ENCODE measurements at places on chromosomes 7 and 10. TPM values are rescaled to one million over a fixed set of nuclear protein-coding genes. Genes with fewer than 3 reads are reported as not detected.

DNA sequence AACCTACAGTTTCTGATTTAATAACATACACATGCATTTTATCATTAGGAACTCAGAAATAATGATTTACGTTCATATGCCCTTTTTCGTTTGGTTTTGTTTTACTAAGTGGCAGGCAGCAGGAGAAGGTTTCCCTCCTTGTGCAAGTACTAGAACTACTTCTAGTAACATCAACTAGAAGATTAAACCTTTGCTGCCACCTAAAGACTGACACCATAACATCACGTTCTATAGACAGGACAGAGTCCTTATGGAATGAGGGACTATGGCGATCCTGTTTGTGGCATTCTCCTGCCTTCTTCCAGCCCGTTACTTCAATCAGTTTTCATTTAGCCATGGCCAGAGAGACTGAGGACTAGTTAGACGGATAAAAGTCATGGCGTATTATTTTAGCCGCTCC, 53.2 kb downstream of the GAD2 start:
- H3K4me1 ChIP-seq, result no peaks in the 10 kb centered on the region
- no peaks in the 10 kb centered on the region for H3K36me3 ChIP-seq
- H3K4me3 ChIP-seq, result no peak overlapping the region
- DNase-seq, result no peak
- H3K27ac ChIP-seq, result no peak overlapping the region

DNA sequence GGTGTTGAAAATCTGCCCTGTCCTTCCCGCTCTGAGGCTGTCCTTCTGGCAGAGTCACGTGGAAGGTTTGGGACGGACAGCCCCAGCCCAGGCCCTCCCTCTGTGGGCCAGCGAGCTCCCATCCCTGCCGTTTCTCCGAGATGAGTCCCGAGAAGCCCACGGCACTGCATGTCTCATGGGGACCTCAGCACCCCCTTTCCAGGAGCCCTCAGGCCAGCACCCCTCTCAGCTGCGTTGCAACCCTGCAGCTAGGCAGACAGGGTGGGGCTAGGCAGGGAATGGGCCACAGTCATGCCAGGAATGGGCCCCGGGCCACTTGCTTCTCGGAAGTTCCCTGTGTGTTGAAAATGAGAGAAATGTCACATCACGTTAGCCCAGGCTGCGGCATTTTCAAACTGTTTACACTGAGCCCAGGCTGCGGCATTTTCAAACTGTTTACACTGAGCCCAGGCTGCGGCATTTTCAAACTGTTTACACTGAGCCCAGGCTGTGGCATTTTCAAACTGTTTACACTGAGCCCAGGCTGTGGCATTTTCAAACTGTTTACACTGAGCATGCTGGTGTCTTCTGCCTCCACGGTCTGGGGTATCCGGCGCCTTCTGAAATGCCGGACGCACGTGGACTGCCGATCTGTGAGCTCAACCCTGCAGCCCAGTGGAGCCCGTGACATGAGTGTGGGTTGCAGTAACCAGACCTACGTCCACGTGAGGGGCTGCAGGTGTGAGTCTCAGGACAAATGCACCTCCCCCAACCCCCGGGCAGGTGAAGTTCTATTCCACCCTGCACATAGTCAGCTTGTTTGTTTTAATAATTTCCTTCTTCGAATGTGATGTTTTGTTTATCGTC, 42.6 kb downstream of the FAM20C start:
- no peaks in the 10 kb centered on the region for H3K36me3 ChIP-seq
- H3K27ac ChIP-seq, result peak overlapping the region; percentile 64
- DNase-seq, result peak; percentile 94
- H3K4me3 ChIP-seq, result peak overlapping the region; percentile 30

GRCh38 chr10:55801353-55801661, 559.8 kb downstream of the ZWINT start:
- no peaks in the 10 kb centered on the region for H3K36me3 ChIP-seq
- no peak overlapping the region for H3K27ac ChIP-seq
- no peaks in the 10 kb centered on the region for H3K4me1 ChIP-seq
- no peak overlapping the region for H3K4me3 ChIP-seq
- H3K27me3 ChIP-seq, result no peaks in the 10 kb centered on the region
- no peak for DNase-seq

- H3K4me3 ChIP-seq, result no peak overlapping the region
- H3K27me3 ChIP-seq, result no peaks in the 10 kb centered on the region
- no peaks in the 10 kb centered on the region for H3K36me3 ChIP-seq
- H3K27ac ChIP-seq, result no peak overlapping the region
- DNase-seq, result no peak
These were observed 1039.5 kb upstream of the SORCS1 start for GRCh38 chr10:108203905-108204527.

DNA sequence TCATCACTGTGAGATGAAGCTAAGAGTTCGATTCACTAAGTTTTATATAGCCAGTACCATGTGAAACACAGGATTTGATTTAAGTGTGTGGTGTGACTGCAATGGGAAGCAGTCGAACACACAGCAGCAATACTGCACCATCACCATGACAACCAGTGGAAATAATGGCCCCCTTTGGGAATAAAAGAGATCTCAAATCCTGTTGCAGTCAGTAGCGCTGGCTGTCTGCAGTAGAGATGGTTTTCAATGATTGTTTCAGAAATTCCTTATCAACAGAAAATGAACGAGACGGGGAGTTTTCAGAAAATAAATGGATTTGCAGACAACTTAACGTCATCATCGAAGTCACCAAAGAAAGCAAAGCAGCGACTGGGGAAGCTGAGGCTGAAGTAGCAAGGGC, 91.0 kb downstream of the PTPRE start:
- H3K4me1 ChIP-seq, result no peaks in the 10 kb centered on the region
- H3K27me3 ChIP-seq, result no peaks in the 10 kb centered on the region
- no peak for DNase-seq

DNA sequence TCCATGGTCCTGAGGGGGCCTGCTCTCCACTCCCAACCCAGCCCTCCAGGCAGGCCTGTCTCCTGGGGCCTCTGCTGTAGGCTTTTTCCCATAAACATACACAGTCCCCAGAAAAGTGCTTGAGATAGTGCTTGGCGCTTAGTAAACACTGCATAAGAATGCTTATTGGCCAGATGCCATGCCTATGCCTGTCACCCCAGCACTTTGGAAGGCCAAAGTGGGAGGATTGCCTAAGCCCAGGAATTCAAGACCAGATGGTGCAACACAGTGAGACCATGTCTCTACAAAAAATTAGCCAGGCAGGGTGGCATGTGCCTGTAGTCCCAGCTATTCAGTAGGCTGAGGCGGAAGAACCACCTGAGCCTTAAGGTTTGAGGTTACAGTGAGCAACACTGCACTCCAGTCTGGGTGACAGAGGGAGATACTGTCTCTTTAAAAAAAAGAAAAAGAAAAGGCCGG, 24.6 kb upstream of the ASL start:
- peak; percentile 88 for DNase-seq
- H3K27me3 ChIP-seq, result no peaks in the 10 kb centered on the region
- peaks cover 20% of the 10 kb centered on the region for H3K4me1 ChIP-seq
- H3K27ac ChIP-seq, result peak overlapping the region; percentile 75
- no peak overlapping the region for H3K4me3 ChIP-seq
- no peaks in the 10 kb centered on the region for H3K36me3 ChIP-seq

GRCh38 chr7:70406186-70406949, 725.6 kb upstream of the GALNT17 start:
- no peaks in the 10 kb centered on the region for H3K36me3 ChIP-seq
- no peaks in the 10 kb centered on the region for H3K4me1 ChIP-seq
- no peak overlapping the region for H3K27ac ChIP-seq
- H3K4me3 ChIP-seq, result no peak overlapping the region

GRCh38 chr10:100114976-100115770, 33.5 kb upstream of the CPN1 start:
- H3K27ac ChIP-seq, result no peak overlapping the region
- H3K4me3 ChIP-seq, result no peak overlapping the region
- no peaks in the 10 kb centered on the region for H3K27me3 ChIP-seq
- DNase-seq, result no peak
- H3K36me3 ChIP-seq, result no peaks in the 10 kb centered on the region

DNA sequence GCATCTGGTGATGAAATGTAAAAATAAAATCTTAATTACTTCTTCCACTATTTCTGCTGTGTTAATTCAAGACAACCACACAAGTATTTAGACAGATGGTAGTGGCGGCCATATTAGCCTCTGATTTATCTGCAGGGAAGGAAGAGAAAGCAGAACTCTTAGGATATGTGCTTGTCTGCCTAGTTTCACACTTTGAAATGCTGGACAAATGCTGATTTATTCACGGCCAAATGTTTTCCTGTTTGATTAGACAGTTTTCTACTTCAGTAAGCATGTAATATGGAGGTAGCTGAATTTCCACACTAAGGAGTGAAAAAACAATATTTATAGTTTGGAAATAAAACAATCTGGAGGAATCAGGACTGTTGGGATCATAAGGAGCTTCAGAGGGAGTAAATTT, 158.1 kb downstream of the AGMO start:
- no peaks in the 10 kb centered on the region for H3K4me1 ChIP-seq
- H3K4me3 ChIP-seq, result no peak overlapping the region
- H3K27me3 ChIP-seq, result no peaks in the 10 kb centered on the region
- no peak overlapping the region for H3K27ac ChIP-seq
- DNase-seq, result no peak

DNA sequence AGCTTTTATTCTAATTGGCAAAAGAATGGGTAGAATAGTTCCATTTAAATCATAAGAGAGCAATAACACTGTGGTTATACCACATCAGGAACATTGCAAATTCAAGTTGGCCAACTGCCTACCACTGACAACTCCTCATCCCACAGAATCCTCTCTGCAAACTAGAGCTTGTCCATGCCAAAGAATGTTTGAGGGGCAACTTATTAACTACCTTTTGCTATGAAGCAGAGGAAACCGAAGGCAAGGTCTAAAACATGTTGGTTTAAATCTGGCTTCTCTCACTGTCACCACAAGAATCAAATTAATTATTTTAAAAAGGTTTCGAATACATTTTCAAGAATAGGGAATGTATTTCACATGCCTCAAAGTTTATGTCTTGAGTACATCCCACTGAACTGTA, 36.0 kb downstream of the RHOBTB1 start:
- no peak overlapping the region for H3K4me3 ChIP-seq
- no peak overlapping the region for H3K27ac ChIP-seq
- no peak for DNase-seq
- no peaks in the 10 kb centered on the region for H3K4me1 ChIP-seq

DNA sequence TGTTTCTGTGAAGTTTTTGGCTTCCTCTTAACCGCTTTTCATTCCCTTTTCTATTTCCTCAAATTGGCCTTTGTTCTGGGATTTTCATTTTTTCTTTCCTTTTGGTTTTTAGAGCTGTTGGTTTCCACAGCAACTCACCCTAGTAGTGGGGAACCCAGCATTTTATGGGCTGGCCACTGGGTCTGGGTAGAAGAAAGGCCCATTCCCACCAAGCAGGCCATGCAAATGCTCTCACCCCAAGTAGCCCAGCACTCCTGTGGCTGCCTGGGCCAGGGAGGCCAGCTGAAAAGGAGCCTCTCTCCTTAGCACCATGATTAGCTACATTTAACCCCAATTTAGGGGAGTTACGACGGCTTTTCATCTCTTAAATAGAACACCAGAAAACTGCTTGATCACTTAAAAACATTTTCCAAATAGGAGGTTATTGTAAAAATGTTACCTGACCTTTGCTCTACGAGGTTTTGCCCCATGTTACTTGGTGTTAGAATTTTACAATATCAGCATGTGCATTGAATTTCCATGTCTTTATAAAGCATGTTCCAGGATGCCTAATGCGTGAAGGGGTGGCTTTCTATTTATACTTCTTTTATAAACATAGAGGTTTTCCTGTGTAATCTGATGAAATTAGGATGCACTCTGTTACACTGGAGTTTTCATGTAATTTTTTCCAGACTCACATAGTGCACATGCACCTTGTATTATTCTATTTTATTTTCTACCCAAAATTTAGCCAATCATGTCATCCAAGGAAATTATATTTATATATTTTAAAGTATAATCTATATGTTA, 75.4 kb downstream of the FAM171A1 start:
- DNase-seq, result no peak
- H3K36me3 ChIP-seq, result no peaks in the 10 kb centered on the region
- H3K27me3 ChIP-seq, result peaks cover 53% of the 10 kb centered on the region
- H3K4me1 ChIP-seq, result no peaks in the 10 kb centered on the region
- no peak overlapping the region for H3K4me3 ChIP-seq

GRCh38 chr7:116150588-116150987, 59.8 kb upstream of the TES start:
- no peak overlapping the region for H3K27ac ChIP-seq
- no peaks in the 10 kb centered on the region for H3K4me1 ChIP-seq
- no peak for DNase-seq
- no peaks in the 10 kb centered on the region for H3K27me3 ChIP-seq
- H3K4me3 ChIP-seq, result no peak overlapping the region
- H3K36me3 ChIP-seq, result no peaks in the 10 kb centered on the region

DNA sequence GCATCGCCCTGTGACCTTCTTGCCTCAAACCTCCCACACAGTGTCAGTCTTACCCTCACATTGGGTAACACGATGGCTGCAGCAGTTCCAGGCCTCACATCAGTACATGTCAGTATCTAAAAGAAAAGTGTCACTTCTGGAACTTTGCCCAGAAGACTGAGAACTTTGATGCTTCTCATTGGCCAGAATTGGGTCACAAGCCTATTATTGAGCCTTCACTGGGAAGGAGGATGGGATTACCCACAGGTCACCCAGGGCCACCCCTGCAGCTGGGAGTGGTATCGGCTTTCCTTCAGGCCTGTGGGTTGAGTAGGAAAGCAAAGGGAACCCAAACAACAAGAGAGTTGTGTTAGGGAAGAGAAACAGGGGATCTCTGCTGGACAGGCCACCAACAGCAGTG, 111.5 kb downstream of the NPY start:
- no peak for DNase-seq
- no peak overlapping the region for H3K27ac ChIP-seq
- no peaks in the 10 kb centered on the region for H3K27me3 ChIP-seq
- no peaks in the 10 kb centered on the region for H3K4me1 ChIP-seq
- H3K36me3 ChIP-seq, result no peaks in the 10 kb centered on the region

DNA sequence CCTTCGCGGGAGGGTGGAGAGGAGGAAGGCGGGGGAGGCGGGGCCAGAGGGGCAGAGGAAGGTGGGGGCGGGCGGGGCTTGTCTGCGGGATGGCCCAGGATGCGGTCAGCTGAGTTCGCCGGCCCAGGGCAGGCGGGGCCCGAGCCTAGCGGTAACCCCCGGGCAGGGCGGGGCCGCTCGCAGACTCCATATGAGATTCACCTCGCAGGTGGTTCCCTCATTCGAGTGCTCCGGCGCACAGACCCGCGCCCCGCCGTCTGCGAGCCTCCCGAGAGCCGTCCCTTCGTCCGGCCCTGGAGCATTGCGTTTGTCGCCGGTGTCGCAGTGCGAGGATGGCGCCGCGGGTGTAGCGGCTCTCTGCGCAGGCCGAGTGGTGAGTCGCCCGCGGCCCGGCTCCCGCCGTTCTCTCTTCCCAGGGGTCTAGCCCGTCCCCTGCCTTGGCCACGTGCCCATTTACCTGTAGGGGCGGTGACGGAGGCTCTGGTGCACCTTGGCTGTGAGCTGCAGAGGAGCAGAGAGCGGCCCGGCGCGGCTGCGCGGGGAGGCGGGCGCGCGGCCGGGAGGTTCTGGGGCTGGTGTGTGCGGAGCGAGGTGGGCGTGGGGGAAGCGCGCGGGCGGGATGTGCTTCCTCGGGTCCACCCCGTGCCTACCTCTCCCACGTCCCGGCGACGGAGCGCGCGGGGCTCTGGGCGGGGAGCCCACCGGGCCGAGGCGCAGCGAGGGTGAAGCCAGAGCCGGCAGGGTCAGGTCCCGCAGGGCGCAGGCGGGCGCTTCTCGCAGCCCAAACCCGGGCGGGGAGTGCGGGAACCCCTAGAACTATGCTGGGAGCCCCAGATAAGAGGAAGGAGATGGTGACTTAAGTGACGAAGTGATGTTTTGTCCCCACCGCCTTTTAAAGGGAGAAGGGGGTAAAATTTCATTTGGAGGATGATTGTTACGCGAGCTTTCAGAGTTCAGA, at the start of gene UPP1:
UPP1 (plus strand) TSS at position 220 of the 958 bp plus-strand sequence. CDS start 5,519 bp downstream, outside the sequence.
- peaks cover 32% of the 10 kb centered on the region for H3K36me3 ChIP-seq
- H3K27ac ChIP-seq, result peak within 1 kb of the TSS; percentile 98
- peaks cover 76% of the 10 kb centered on the region for H3K4me1 ChIP-seq
- DNase-seq, result peak; percentile 96

Gene PLXNA4
- 1.0 TPM for total RNA-seq

Gene SPDYE2B
- not detected for total RNA-seq

Gene LIPM
- total RNA-seq, result not detected

Gene ADIRF
- total RNA-seq, result 72.8 TPM
